ENCODE measurements at places on chromosomes 5 and 9.

GRCh38 chr5:131104169-131104808, 60.8 kb downstream of the HINT1 start:
- no peak for DNase-seq

DNA sequence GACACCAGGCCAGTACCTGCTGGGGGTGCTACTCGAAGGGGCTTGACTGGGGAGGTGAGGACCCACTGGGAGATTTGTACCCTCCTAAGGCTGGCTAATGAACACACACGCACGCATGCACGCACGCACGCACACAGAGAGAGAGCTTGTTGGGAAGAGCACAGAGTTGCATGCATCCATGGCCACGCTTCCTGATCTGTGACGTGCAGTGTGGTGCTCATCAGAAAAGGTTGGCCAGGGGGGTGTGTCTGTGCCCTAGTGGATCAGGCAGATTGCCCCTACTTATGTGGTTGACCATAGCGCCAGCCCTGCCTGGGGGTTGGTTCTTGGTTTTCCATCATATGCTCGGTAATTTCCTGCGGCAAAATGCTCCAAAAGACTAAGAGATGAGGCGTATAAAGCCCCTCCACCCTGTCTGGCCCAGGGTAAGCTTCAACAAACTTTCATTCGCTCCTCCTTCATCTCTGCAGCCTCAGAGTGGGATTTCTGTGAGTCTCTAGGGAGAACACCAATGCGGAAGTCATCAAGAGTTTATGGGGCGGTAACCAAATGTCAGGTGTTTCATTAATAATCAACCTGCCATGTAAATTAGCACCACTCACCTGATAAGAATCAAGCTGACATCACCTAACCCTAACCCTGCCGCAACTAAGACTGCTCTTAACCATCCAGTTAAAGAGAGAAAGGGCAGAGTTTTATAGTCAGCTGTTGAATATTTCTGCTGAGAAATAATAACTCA, 8.0 kb upstream of the GFI1B start:
- no peak for DNase-seq

GRCh38 chr5:55920784-55921183, 69.6 kb downstream of the IL31RA start:
- no peak for DNase-seq

GRCh38 chr5:110909950-110910349, 161.6 kb upstream of the TSLP start:
- no peak for DNase-seq

DNA sequence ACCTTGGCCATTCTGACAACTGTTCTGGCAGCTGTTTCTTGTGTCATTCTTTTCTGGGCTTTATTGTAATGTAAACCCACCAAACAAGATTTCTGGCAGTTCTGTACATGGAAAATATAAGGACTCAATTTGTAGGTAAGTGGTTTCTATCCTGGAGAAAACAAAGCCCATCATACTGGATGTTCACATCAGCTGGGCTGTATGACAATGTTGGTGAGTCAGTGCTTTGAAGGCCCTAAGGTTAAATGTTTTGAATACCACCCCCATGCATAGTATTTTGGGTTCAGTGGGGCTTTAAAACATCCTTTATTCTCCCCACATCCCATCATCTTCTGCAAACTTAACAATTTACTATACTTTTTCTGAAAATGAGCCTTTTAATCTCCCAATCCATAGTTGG, 52.5 kb downstream of the SH3GL2 start:
- no peak for DNase-seq

DNA sequence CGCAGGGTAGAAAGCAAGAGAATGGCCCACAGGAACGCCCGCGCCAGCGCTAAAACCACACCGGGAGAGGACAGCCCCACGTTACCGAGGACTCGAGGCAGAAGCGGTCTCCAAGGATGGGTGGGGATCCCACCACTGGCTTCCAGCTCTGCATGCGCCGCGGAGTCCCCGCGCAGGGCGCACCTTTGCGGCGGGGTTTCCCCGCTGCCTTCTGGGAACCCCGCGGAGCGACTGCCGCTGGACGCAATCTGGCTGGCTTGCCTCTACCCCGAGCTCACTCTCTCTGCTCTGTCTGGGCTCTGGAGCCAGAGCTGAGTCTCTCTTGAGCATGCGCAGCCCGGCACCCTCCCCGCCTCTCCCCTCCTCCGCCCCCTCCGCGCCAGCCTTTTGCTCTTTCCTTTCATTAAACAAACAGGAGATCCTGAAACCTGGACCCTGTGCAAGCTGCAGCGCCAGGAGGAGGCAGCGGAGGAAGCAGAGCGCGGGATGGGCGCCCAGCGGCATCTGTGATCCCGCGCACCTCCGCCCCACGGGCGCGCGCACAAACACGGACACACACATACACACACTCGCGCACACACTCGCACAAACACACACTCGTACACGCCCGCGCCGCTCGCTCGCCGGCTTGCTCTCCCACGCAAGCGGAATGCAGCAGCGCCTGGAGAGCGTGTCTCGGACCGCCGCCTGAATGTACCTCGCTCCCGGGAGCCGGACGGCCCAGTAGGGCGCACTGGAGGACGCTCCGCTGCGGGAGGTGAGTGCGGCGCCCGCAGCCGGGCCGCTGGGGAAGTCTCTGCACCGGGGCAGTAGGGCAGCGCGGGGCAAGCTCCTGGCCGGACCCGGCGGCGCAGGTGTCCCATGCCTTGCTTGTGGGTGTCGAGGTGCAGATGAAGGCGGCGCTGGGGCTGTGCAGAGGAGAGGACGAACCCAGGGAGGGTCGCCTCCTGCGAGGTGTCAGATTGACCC, at the start of gene PLPPR1:
PLPPR1 (plus strand) TSS at position 382 of the 969 bp plus-strand sequence.
- DNase-seq, result peak; percentile 96

DNA sequence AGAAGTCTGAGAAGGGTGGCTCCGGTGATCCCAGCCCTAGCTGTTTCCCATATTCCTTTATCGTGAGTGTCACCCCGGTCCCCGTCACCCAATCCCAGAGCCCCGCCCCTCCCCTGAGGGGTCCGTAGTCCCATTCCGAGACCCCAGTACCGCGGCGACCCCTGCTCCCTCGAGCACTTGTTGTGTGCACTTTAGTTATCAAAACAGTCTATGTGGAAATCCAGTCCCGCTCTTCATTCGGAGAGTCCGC, 223 bp downstream of the LRSAM1 start:
- no peak for DNase-seq

DNA sequence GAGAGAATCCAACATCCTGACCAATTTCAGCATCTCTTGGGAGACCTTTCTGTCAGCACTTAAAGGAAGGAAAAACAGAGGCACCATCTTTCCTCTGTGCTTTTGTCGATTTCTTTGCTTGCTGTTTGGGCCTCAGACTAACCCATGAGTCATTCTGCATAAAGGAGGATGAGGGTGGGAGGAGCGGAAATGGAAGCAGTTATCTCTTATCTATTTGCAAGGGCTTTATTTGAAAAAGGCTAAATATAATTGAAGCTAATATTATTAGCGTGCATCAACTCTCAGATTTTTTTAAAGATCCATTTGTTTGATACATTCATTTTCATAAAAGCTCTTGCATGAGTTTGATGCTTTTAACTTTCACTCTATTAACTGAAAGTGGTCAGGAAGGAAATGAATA, 72.9 kb downstream of the ZNF622 start:
- DNase-seq, result no peak

DNA sequence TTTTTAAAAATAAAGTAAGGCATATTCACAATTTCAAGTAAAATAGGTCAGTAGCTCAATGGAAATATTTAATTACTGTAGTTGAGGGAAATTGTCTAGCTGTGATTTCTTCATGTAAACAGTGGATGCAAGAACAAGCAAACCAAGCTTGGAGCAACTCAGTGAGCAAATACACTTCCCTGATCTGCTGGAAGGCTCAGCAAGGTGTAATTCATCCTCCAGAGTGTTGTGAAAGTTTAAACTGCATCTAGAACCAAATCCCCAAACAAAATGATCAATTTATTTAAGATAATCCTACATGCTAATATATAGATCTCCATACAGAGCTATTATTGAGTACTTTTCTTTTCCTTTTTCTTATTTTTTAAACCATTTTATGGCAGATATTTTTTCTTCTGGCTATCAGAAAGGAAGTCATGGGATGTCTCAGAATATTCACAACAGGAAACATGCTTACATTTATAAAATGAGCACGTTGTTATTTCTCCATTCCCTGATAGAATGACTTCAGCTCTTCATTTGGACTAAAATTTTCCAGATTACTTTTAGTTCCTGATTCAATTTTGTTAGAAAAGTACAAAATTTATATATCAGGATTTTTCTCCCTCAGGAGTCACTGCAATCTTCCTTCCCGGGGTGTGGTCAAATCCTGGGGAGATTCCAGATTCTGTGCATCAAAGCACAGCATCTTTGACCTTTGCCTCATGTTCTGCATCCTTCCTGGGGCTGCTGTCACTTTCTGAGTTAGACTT, 219.2 kb upstream of the ELL2 start:
- DNase-seq, result no peak

DNA sequence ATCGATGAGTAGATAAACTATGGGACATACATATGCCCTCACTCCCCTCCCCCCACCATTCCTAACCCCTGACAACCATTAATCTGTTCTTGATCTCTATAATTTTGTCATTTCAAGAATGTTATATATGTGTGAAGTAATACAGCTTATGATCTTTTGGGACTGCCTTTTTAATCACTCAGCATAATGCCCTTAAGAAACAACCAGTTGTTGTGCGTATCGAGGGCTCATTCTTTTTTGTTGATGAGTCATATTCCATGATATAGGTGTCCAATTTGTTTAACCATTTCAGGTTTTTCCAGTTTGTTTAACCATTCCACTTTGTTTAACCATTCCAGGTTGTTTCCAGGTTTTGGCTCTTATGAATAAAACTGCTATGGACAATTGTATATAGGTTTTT, 75.6 kb downstream of the ARHGEF28 start:
- no peak for DNase-seq

DNA sequence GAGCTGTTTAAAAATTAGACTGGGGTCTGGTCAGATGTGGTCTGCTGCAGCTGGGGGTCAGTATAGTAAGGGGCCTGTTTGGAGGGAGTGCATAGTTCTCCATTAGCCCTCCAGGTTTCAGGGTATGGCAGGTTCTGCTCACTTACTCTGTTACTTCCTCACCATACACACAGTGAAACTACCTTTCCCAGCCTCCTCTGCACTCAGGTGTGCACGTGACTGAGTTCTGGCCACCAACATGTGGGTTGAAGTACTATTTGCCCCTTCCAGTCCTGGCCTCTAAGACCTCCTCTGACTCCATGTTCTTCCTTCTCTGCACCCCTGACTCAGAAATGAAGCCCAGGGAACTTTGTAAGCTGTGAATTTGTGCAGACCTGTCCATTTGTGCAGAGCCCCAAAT, 190.5 kb upstream of the CLINT1 start:
- no peak for DNase-seq

DNA sequence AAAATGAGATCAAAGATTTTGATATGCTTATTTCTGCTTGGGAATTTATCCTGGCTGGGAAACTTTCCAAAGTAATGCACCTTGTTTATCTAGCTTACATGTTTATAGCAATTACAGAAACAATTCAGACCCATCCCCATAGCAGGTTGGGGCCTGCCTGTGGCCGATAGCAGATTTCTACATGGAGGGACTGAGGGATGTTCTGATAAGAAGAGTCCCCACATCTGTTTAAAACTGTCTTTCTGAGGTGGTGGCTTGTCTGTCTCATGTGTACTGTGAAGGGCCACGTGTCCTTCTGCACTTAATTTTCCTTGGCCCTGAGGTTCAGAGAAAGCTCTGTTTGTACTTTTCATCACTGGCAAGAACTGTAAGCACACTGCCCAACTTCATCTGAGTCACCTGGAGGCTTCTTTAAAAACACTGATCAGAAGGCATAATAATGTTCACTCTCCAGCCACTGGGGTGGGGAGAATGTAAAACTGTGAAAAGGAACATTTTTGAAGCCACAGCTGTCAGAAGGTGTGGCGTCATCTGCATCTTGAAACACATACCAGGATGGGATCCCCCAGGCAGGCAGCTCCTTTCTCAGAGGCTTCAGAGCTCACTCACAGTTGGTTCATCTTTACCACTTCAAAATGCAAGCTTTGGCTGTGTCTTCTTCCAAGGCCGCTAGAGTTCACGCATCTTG, 80.3 kb downstream of the MAP1B start:
- no peak for DNase-seq

- DNase-seq, result peak; percentile 84
Observed at GRCh38 chr5:58466939-58467338, 7.1 kb upstream of the PLK2 start.

DNA sequence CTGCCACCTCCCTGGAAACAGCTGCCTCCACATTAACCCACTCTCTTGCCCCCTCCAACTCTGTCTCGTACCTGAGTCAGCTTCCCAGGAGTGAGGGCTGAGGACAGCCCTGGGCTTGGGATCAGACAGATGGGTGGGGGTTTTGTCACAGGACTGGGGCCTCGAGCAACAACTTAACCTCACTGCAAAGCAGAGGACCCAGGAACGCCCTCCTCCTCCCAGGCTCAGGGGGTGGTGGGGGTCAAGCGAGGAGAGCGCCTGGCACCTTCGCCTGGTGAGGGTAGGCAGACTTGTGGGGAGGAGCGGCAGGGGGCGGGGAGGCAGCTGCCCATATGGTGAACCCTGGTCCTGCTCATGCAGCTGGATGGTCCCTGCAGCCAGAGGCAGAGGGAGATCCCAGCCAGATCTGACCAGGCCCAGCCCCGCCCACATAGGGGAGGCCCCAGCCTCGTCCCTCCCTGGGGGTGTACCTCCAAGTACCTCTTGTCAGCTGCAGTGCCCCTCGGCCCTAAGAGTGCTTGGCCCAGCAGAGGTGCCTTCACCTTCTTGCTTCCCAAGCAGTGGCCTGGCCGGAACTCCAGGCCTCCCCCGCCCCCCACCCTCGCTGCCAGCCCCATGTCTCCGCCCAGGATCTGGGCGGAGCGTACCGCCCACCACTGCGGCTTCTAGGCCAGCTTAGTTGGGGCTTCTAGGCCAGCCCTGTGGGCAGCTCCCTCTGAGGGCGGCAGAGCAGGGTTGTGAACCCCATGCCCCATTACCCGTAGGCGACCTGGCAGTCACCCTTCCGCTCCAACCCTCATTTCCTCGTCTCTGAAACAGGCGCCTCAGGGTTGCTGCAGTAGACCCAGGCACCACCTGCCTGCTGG, at the start of gene SARDH:
SARDH (minus strand) TSS at position 579 of the 866 bp plus-strand sequence. CDS start 4,179 bp downstream, outside the sequence.
- peak; percentile 92 for DNase-seq

DNA sequence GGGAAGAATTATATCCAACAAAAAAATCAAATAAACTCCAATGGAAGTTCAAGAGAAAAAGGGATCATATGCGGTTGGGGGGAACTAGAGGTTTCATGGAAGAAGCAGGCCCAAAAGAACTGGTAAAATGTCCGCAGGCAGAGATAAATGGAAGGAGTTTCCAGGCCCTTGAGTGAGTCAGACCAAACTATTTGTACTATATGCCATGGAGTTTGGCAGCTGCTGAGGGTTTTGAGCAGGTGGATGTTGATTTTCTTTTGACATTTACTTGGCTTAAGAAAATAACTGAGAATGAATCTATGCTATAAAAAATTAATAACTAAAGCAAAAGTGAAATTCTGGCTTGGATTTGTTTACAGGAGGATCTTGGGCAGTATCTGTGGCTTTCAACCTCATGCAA, 33.7 kb downstream of the MINAR2 start:
- DNase-seq, result no peak

DNA sequence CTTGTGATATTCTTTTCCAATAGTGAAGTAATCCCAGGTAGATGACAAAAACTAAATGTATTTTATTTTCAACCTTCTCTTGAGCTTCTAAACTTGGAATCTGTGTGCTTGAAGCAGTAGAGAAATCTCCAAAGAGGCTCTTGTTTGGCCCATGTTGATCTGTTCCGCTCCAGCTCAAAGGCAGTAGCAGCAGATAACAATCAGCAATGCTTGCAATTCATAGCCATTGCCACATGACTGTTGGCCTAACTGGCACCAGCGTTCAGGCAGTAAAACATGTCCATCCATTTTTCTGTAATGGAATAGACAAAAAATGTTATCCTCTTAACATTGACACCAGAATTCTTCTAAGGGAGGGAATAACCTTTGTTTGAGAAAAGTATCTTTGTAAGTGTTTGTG, 270.7 kb upstream of the MSX2 start:
- DNase-seq, result peak; percentile 58
